Activated effector memory CD4-positive, alpha-beta T cell treated with anti-CD3 and anti-CD28 coated beads, Interleukin-2, amount 50 U/mL, for 16 hours (primary cell): ENCODE measurements at places on chromosomes 2 and 18.

- peak; percentile 33 for DNase-seq
Measured at GRCh38 chr2:127618551-127619202, 27.3 kb upstream of the GPR17 start.

DNA sequence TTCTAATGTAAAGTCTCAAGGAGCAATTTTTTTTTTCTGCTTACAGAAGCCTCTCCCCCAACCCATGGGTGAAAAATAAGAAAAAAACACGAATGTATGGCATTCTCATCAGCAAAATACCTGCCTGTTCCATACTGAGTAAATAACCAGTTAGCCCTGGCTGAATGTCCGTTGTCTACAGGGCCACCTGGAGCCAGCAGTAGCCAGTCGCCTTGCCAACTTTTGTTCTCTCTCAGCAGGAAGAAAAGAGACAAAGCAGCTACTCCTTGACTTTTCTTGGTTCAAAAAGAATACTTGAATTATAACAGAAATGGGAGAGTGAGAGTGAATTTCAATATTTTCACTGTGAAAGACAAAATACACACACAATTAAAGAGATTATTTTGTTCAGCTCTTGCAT lies 532.9 kb upstream of the CRIM1 start:
- no peak for DNase-seq

GRCh38 chr2:100274076-100274475 lies 48.2 kb downstream of the LONRF2 start:
- DNase-seq = no peak

DNA sequence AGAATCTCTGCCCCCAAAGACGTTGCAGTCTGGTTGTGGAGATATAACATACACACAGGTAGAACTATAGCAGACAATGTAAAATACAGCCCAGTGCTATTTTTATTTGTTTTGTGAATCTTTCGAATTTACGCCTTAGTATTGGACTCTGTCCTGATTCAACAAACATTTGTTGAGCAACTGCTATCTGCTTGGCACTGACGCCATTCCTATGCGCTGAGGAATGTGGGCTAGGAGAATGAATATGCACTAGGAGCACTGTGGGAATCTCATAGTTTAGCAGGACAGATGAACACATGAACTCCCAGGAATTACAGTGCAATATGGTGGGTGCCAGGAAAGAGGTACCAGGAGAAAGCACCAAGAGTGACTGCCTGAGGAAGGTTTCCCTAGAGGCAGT lies 181.7 kb upstream of the SIX3 start:
- DNase-seq = no peak

GRCh38 chr18:47248604-47249313 lies 2.7 kb downstream of the SKOR2 start:
- no peak for DNase-seq

DNA sequence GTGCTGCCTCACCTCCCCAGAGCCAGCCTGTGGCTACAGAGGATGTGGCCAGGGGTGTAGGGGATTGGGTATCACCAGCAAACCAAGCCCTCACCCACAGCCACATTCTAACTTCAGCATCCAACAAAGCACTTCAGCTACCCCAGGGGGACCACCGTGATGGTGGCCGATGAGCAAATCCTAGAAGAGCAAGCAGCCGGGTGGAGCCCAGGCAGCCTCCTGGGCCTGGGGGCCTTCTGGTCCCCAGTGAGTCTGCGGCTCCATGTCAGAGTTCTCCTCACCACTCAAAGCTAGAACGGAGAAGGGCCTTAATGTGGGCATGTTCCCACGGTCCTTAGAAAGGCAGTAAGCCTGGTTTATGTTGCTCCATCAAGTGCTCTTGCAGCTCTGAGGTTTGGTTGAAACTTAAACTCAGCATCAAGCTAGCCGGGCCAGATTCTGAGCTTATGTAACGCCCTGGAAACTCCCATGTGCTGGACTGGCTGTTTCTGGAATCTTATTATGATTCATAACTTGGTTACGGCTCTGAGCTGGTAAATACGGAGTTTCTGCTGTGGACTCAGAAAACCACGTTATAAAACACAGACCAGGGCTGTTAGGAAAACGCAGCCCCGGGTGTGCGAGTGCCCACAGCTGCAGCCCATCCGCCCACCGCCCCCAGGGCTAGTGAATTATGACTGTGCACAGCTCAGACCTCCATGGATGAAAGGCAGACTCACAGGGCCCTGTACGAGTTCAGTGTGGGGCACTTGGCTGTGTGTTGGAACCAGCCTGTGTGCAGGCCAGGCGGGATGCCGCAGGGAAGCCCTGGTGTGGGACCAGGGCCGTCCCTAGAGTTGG lies 99.8 kb downstream of the SEPTIN10 start:
- DNase-seq = no peak

DNA sequence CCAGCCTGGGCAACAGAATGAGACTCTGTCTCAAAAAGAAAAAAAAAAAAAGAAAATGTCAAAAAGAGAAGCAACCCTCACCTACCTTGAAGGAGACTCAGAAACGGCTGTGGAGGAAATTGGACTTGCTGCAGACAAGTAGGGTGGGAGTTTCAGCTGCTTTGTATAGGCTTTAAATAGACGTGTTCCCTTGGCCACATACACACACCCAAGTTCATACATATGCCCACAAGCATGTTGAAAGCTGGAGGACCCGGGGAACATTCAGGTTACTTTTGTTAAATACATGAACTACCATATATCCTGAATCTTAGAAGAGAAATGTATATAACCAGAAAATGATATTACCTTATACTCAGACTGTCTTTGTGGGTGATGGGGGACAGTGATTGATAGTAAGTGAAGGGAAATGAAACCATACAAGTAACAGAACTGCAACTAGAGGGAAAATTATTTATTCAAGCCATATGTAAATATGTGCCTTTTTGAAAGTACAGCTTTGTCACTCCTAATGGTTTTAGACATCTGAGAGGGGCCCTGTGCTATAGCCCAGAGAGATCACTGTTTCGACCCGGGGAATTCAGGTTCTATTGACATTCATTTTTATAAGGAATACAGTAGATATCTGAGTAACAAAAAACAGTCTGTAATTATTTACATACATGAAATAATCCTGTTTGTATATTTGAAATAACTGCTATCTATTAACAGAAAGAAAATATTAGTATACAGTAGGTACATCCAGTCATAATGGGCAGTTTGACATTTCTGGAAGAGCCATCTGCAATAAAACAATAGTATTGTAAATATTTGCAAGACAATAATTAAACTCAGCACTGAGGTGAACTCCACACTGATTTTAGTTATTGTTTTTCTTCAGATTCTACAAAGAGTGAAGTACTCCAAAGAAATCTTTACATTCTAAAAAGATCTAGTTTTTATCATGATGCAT lies 48.0 kb upstream of the TGIF1 start:
- DNase-seq = no peak

DNA sequence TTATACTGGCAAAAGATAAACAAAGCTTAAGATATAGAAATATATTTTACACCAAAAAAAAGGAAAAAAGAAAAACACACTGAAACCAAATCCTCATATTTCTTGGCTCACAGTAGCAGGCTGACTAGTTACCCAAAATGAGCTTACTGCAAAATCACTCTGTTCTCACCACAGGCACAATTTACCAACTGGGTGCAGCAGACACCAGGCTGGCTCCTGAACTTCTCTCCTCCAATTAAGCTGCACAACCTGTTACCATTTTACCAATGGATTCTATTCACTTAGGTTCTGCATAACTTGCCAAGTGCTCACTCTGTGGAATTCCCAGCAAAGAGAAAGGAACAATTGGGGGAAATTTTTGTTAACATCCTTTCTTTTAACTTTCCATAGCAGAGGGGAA lies 679.3 kb downstream of the ZEB2 start:
- no peak for DNase-seq

DNA sequence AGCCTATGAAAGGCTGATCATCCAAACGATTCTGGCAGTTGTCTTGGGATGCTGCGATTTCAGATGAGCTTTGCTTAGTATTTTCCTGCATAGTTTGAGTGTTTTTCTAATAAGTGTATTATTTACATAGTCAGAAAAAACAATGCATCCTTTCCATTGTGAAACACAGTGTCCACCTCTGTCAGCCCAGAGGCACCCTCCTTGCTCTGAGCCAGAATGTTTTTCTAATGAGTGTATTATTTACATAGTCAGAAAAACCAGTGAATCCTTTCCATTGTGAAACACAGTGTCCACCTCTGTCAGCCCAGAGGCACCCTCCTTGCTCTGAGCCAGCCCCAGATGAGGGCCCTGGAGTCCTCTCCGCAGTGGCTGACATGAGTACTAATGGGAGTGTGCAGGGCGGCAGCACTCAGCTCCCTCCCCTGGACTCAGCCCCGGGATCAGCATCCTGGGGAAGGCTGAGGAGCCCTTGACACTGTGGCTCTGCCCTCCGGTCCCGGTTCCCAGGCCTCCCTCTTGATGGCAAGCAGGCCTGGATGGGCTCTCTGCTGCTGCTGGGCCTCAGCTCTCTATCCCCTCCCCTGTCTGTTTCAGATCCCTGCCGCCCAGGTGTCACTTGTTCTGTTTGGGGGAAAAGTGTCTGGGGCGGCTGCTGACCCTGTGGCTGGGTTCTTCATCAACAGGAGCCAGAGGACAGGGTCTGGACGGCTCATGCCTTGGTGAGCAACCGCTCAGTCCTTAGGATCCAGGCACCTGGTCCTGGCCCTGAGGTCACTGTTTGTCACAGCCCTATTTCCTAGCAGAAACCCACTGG lies 5.9 kb downstream of the MFSD2B start:
- DNase-seq = no peak

DNA sequence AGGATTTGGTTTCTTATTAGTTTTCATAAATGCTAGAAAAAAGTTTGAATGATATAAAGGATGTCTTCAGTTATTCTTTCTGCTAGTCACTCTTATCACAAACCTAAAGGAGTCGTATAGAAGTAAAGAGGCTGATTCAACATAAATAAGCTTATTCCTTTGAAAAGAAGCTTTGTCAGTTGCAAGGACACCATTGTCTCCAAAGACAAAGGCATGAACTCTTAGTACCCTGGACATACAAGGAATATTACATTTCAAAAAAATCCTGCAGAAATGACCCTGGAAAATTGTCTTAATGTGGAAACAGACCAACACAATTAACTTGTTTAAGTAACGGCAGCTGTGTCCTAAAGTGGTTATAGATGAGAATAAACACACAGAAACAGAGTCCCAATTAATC lies 528.0 kb downstream of the CPS1 start:
- DNase-seq = no peak

GRCh38 chr2:57884281-57884680 lies 162.3 kb upstream of the VRK2 start:
- DNase-seq = no peak

- DNase-seq = no peak
Measured at GRCh38 chr18:24488824-24489493, 28.5 kb downstream of the HRH4 start.

- no peak for DNase-seq
Measured at GRCh38 chr2:66682476-66682875, 247.6 kb downstream of the MEIS1 start.

- no peak for DNase-seq
Measured at GRCh38 chr18:13540477-13541182, 185.7 kb downstream of the FAM210A start.

GRCh38 chr18:21391074-21391673 lies 149.1 kb downstream of the GREB1L start:
- DNase-seq = no peak

DNA sequence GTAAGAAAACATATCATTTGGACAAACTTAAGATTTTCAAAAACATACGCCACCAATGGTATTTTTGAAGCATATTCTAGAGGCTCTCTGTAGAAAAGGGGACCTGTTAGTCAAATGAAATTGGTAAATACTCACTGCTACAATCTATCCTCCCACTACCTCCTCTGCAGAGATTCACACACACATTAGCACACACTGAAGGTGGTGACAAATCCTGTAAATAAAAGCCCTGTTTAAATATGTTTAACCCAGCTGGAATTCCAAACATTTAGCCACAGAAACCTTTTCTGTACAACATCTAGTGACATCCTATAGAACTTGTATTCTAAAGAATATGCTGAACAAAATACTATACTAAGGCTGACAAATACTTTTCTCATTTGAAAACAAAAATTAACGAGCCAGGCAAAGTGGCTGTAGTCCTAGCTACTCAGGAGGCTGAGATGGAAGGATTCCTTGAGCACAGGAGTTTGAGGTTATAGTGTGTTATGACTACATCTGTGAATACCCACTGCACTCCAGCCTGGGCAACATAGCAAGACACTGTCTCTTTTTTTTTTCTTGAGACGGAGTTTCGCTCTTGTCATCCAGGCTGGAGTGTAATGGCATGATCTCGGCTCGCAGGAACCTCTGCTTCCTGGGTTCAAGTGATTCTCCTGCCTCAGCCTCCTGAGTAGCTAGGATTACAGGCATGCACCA lies 25.9 kb downstream of the ALS2 start:
- no peak for DNase-seq

- no peak for DNase-seq
Measured at GRCh38 chr2:43041661-43042360, 184.6 kb downstream of the ZFP36L2 start.

DNA sequence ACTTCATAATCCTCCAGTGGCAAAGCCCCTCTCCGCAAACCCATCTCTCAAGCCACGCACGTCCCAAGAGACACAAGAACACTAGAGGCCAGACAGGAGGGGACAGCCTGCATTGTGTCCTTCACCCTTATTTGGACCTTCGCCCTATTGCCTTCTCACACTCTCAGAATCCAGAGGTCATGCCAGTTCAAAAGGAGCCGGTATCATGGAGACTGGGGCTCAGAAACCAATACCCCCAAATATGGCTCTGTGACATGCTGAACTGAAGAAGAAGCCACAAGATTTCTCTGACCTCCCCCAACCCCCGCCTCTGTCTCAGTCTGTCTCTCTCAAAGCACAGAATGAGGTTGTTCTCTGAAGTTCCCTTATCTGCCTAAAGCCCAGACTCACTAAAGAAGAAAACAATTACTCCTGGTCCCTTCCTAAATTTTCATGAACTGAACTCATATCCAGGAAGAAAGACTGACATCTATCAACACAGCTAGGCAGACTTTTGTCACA lies 19.2 kb upstream of the SPATA3 start:
- no peak for DNase-seq

DNA sequence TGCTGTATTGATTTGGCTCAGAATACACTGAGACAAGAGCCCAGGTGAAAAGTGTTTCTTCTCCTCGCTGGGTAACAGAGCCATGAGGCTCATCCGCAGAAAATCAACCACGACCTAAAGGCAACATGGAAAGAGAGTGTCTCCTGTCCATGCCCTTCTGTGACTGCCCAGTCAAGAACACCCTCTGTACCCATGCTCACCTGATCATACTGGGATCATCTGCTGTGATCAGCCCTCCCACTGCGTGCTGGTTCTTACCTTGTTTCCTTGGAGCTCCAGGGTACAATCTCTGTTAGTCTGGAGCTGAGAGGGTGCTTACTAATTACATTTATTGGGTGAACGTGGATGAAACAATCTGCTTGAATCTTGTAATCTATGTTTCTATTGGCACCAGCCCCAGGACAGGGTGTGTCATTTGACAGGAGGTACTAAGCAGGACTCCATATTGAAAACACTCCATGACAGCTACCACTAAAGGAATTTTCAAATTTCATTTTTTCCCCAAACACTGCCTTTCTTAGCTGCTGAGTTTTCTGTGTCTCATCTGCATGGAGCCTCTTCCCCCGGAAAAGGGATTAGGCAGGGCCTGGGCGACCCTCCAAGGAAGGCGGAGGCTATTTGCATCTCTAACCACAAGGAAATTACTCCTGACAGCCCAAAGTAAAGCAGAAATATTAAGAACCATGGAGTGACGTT lies 39.7 kb upstream of the GRP start:
- DNase-seq = no peak
